ENCODE measurements at places on chromosomes 4 and X. TPM values are rescaled to one million over a fixed set of nuclear protein-coding genes. Genes with fewer than 3 reads are reported as not detected.

ADGRA3 gene
- 68.7 TPM for total RNA-seq

DNA sequence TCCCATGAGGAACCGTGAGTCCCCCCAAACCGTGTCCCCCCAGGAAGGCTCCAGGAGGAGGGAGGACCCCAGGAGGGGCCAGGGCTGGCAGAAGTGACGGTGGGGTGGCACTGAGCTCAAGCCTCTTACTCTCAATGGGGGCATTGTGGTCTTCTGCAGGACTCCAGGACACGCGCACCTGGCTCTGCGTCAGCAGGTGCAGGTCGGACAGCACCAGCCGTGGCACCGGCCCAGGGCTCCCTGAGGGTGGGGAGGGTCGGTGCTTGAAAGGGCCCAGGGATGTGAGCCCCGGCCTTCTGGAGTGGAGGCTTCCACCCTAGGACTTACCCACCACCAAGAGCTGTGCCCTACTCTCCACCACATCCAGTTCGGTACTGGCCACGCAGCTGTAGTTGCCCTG is 18.3 kb downstream of the L1CAM start:
- H3K4me1 ChIP-seq, result no peaks in the 10 kb centered on the region
- H3K27ac ChIP-seq, result no peak overlapping the region
- H3K36me3 ChIP-seq, result no peaks in the 10 kb centered on the region
- DNase-seq, result no peak
- H3K27me3 ChIP-seq, result peaks cover 19% of the 10 kb centered on the region

CFAP299 gene
- not detected for total RNA-seq

GRCh38 chr4:138488533-138488932 is 246.4 kb upstream of the SLC7A11 start:
- no peaks in the 10 kb centered on the region for H3K4me1 ChIP-seq
- no peaks in the 10 kb centered on the region for H3K36me3 ChIP-seq
- H3K4me3 ChIP-seq, result no peak overlapping the region
- H3K27me3 ChIP-seq, result no peaks in the 10 kb centered on the region
- no peak overlapping the region for H3K27ac ChIP-seq
